Activated T-helper 2 cell treated with anti-CD3 and anti-CD28 coated beads, Interferon-gamma antibody, Interleukin-2, Interleukin-4, amounts not matched to agents 10 μg/mL and 5 μg/mL and 100 μg/mL, durations not matched to agents 14 hours and 24 hours and 36 hours (primary cell): ENCODE measurements at places on chromosomes 13 and 19. TPM values are rescaled to one million over a fixed set of nuclear protein-coding genes. Genes with fewer than 3 reads are reported as not detected.

GRCh38 chr13:100532836-100533435, 55.7 kb downstream of the GGACT start:
- H3K27ac ChIP-seq, result no peak overlapping the region
- no peaks in the 10 kb centered on the region for H3K36me3 ChIP-seq
- H3K27me3 ChIP-seq, result no peaks in the 10 kb centered on the region
- no peak for DNase-seq
- no peak overlapping the region for H3K4me3 ChIP-seq
- peaks cover 4% of the 10 kb centered on the region for H3K4me1 ChIP-seq

Gene YJEFN3
- total RNA-seq, result 9.0 and 9.7 TPM in 2 replicates

DNA sequence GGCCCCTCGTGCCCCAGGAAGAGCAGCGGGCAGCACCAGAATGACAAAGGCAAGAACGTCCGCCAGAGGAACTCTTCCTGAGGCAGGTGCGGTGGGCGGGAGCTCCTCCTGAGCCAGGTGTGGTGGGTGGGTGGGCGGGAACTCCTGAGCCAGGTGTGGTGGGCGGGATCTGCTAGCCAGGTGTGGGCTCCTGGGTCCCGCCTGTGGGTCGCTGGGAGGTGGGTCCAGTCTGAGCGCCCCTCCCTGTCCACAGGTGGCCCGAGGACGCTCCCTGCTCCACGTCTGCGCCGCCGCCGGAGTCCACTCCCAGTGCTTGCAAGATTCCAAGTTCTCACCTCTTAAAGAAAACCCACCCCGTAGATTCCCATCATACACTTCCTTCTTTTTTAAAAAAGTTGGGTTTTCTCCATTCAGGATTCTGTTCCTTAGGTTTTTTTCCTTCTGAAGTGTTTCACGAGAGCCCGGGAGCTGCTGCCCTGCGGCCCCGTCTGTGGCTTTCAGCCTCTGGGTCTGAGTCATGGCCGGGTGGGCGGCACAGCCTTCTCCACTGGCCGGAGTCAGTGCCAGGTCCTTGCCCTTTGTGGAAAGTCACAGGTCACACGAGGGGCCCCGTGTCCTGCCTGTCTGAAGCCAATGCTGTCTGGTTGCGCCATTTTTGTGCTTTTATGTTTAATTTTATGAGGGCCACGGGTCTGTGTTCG, 7.0 kb upstream of the HCN2 start:
- H3K27ac ChIP-seq, result no peak overlapping the region
- peaks cover 2% of the 10 kb centered on the region for H3K4me1 ChIP-seq
- H3K4me3 ChIP-seq, result no peak overlapping the region

GRCh38 chr19:39341129-39341718, 997 bp upstream of the SAMD4B start:
- H3K27me3 ChIP-seq, result no peaks in the 10 kb centered on the region
- H3K36me3 ChIP-seq, result peaks cover 27% of the 10 kb centered on the region
- peak overlapping the region; percentile 94 for H3K27ac ChIP-seq
- DNase-seq, result no peak
- H3K4me1 ChIP-seq, result peaks cover 58% of the 10 kb centered on the region
- H3K4me3 ChIP-seq, result peak overlapping the region; percentile 96

DNA sequence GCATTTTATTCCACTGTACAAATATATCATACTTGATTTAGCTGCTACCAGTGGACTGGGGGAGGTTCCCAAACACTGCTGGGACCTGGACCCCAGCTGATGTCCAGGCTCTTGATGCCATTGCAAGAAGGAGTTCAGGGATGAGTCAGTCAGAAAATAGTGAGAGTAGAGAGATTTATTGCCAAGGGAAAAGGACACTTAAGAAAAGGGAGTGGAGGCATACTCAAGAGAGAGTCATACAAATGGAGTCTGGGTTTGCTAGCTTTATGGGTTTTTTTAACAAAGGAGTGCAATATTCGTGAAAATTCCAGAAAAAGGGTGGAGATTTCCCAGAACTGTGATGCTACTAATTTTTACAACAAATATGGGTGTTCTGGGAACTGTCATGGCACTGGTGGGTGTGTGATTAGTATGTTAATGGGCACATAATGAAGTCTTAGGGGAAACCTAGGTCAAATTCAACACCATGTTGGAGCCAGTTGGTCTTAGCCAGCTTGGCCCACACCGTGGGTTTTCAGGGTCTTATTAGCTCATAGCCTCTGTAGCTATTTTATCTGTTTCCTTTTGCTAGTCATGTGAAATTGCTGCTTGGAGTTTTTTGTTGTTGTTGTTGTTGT, 36.2 kb downstream of the GPC6 start:
- no peaks in the 10 kb centered on the region for H3K36me3 ChIP-seq
- no peak overlapping the region for H3K27ac ChIP-seq
- no peak overlapping the region for H3K4me3 ChIP-seq

Gene SIGLEC10
- total RNA-seq, result 4.0 and 6.6 TPM in 2 replicates

GRCh38 chr19:55254625-55254977, 4.2 kb downstream of the PPP6R1 start:
- peaks cover 54% of the 10 kb centered on the region for H3K36me3 ChIP-seq
- H3K4me1 ChIP-seq, result peaks cover 63% of the 10 kb centered on the region
- peak overlapping the region; percentile 94 for H3K27ac ChIP-seq
- peak overlapping the region; percentile 92 for H3K4me3 ChIP-seq
- no peaks in the 10 kb centered on the region for H3K27me3 ChIP-seq

DNA sequence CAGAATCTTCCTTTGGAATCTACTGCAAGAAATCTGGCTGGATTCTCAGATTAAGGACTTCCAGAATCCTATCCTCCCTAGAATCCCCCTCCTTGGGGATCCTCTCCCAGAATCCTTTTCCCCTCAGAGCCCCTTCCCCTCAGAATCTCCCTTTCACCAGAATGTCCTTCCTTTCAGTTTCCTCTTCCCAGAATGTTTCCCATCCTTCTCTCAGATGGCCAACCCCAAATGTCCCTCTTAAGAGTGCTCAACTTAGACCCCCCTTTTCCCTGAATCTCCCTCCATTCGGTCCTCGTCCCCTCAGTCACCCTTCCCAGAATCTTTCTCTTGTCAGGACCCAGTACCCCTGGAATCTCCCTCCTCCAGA, 584 bp upstream of the RPS16 start:
- peak overlapping the region; percentile 100 for H3K4me3 ChIP-seq
- DNase-seq, result no peak
- H3K27me3 ChIP-seq, result no peaks in the 10 kb centered on the region
- peaks cover 40% of the 10 kb centered on the region for H3K36me3 ChIP-seq
- H3K4me1 ChIP-seq, result peaks cover 36% of the 10 kb centered on the region
- H3K27ac ChIP-seq, result peak overlapping the region; percentile 99

DNA sequence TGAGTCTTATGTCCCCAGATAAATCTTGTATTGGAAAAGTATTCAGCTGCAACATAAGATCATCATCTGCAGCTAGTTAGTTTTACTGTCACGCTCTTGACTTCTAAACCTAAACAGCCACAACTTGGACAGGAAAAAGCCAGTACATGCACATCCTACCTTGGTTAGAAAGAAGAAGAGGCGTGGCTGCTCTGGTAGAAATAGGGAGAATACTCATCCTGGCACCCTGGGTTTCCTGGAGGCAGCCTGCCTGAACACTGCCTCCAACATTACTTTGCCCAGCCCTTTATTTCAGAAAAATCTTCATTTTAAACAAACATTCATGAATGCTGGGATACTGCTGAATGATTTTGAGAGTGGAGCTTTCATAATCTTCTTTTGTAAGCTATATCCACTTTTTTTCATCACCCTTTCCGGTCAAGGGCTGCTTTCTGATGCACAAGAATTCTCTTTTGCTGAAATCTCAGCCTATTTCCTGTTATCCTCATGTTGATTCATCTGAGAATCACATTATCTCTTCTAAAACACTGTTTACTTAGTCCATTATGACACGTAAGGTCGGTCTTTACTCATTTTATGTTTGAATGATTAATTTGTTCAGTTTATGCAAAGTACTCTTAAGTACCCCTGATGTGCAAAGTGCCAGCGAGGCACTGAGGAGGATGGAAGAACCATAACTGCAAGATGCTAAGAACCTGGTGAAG, 55.2 kb downstream of the STARD13 start:
- no peak overlapping the region for H3K27ac ChIP-seq
- peaks cover 6% of the 10 kb centered on the region for H3K4me1 ChIP-seq
- no peaks in the 10 kb centered on the region for H3K36me3 ChIP-seq
- no peak for DNase-seq
- no peak overlapping the region for H3K4me3 ChIP-seq

DNA sequence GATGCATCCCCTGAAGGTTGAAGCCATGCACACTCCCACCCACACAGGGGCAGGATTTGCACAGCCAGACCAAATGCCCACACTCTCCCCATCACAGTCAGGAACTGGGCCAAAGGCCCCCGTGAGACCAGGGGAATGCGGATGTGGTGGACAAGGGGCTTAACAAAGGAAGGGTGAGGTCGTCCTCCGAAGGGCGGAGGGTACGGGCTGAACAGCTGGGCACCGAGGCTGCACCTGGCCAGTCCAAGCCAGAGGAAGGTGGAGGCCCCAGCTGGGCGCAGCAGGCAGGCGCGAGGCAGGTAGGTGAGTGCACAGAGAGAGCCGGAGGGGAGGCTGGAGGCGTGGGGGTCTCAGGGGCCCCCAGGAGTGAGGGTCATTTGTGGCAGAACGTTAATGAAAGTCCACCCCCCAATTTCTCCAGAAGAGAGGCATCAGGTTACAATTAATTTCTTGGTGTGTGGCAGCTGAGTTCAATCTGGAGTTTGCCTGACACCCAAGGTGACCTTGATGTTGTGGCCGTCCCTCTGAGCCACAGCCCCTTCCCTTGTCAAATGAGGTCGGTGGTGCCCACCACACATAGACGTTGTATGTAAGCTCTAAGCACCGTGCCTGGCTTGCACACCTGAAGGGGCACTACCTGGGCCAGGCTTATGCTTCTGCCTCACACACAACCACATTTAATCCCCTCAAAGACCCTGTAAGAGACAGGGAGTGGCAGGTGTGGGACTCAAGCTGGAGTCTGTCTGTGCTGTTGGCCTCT, 2.9 kb downstream of the KLK15 start:
- H3K27ac ChIP-seq, result no peak overlapping the region
- peaks cover 16% of the 10 kb centered on the region for H3K27me3 ChIP-seq
- no peak for DNase-seq
- no peak overlapping the region for H3K4me3 ChIP-seq

Gene SOX1
- total RNA-seq, result not detected in 2 replicates

Gene ELANE
- not detected in 2 replicates for total RNA-seq

GRCh38 chr19:1274081-1274851, 1.1 kb upstream of the FAM174C start:
- DNase-seq, result no peak
- H3K4me1 ChIP-seq, result peaks cover 35% of the 10 kb centered on the region
- H3K27me3 ChIP-seq, result no peaks in the 10 kb centered on the region
- H3K27ac ChIP-seq, result peak overlapping the region; percentile 64
- peaks cover 66% of the 10 kb centered on the region for H3K36me3 ChIP-seq
- H3K4me3 ChIP-seq, result peak overlapping the region; percentile 75

DNA sequence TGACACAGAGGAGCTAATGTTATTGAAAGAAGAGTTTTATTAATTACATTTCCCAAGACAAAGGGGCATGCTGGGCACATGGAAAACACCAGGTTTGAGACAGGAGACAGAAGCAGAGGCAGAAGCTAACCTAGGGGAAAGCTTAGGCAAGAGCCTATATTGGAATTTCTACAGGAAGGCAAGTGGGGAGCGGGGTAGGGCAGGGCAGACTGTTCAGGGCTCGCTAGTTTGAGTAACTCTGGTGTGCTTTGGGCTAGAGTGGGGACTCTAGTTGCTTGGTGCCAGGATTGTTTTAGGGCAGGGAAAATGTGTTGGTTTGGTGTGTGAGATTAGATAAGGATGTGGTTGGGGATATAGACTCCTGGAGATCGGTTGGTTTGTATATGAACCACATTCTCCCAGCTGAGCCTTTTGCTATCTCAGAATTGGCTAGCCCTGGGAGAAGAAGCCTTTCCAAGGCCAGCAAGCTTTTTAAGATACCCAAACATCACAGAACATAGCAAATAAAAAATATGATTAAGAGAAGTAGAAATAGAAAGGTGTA, 8.4 kb upstream of the UFM1 start:
- no peaks in the 10 kb centered on the region for H3K27me3 ChIP-seq
- H3K4me3 ChIP-seq, result no peak overlapping the region
- H3K27ac ChIP-seq, result no peak overlapping the region
- no peak for DNase-seq
- H3K36me3 ChIP-seq, result no peaks in the 10 kb centered on the region

DNA sequence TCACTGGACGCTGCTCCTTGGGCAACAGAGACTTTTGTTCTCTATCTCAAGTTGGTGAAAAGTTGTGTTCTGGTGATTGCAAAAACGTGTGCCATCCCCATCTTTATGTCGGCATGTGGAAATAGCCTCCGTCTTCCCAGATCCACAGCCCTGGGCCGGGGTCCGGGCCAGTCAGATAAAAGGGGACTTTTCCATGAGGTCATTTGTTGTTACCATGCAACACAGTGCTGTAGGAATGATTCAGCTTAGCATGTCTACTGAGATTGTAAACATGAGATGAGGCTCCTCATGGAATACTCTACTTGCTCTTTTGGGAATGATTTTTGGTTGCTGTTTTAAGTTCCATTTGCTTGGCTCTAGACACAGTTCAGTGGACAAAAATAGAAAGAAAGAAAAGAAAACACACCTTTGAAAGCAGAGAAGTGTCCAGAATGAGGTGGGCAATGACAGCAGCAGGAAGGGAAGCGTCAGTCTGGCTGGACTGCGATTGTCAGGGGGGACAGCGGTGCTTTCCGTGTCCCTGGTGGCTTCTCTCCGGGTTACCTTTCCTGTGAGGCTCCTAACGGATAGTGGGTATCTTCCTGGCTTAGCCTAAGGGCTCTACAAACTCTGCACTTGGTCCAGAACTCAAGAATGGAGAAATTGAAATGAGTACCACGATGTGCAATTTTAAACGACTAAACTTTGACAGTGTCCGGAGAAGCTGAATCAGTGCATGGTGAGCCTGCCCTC, 91.6 kb downstream of the TEX29 start:
- H3K4me1 ChIP-seq, result no peaks in the 10 kb centered on the region
- peaks cover 16% of the 10 kb centered on the region for H3K27me3 ChIP-seq

DNA sequence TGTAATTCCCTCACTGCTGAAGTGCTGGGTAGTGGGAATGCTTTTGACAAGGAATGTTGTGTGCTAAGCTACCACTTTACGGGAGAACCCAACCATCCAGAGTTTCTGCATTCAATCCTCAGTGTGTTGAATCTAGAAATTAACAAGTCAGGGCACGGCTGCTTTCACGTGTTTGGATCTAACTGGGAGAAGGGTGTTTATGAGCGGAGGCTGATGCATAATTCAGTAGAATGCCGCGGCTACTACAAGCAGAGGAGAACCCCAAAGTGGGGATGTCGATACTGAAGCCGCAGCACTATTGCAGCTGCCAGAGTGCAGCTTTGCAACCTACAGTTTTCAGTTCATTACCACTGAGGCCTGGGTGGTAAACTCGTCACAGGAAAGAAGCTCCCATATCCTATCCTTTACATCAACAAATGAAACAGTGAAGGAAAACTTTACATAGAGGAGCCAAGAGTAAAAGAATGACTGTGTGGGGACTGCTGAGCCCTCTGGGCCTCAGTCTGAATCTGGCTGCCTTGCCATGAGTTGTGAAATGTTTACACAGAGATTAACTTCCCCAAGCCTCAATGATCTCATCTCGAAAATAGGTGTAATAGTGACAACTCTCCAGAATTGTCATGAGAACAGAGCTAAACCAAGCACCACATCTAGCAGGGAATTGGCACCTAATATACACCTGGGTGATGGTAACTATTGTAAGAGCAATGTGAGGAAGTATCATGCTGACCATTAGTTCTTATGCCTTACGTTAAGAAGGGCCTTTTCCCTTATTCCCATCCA, 531.7 kb downstream of the MYO16 start:
- no peaks in the 10 kb centered on the region for H3K36me3 ChIP-seq
- no peak overlapping the region for H3K4me3 ChIP-seq
- DNase-seq, result no peak
- peaks cover 19% of the 10 kb centered on the region for H3K4me1 ChIP-seq

Gene GFY
- not detected in 2 replicates for total RNA-seq

Gene BST2
- total RNA-seq, result 129 and 133 TPM in 2 replicates

Gene RAB20
- total RNA-seq, result 2.8 and 4.0 TPM in 2 replicates

GRCh38 chr19:51173681-51174080, 31.6 kb downstream of the SIGLEC7 start:
- H3K4me3 ChIP-seq, result no peak overlapping the region
- no peak for DNase-seq
- H3K4me1 ChIP-seq, result peaks cover 13% of the 10 kb centered on the region

Gene CFAP97D2
- not detected in 2 replicates for total RNA-seq
